ENCODE measurements at places on chromosomes 6 and 20.

- DNase-seq: no peak
- H3K4me1 ChIP-seq: no peaks in the 10 kb centered on the region
- H3K4me3 ChIP-seq: no peak overlapping the region
- no peaks in the 10 kb centered on the region for H3K36me3 ChIP-seq
- no peak overlapping the region for H3K27ac ChIP-seq
These were observed 50.9 kb downstream of the COL12A1 start for GRCh38 chr6:75154973-75155372.

GRCh38 chr6:158040051-158040803, 58.6 kb downstream of the SYNJ2 start:
- H3K27ac ChIP-seq: no peak overlapping the region
- peaks cover 33% of the 10 kb centered on the region for H3K36me3 ChIP-seq
- DNase-seq: no peak
- no peaks in the 10 kb centered on the region for H3K27me3 ChIP-seq

DNA sequence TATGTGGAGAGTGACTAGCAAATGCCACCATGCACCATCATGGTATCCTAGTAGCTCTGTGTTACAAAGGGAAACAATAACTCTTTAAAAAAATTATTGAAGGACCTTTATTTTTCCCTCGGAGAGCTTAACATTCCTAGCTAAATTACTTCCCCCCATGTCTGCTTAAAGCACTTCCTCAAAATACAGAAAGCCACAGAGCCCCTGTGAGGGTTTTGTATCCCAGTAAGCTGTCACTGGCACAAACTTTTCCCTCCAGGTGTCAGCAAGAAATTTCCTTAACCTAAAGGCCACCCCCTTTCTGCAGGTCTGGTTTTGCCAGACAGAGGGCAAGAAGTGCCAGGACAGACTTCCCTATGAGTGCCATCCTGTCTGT, 340.0 kb upstream of the PRDM1 start:
- H3K36me3 ChIP-seq: no peaks in the 10 kb centered on the region
- H3K4me3 ChIP-seq: no peak overlapping the region
- peaks cover 3% of the 10 kb centered on the region for H3K27me3 ChIP-seq
- no peak for DNase-seq

- H3K27me3 ChIP-seq: peaks cover 7% of the 10 kb centered on the region
- peaks cover 64% of the 10 kb centered on the region for H3K4me1 ChIP-seq
- peaks cover 44% of the 10 kb centered on the region for H3K36me3 ChIP-seq
These were observed 575 bp downstream of the WTAP start for GRCh38 chr6:159727717-159728445.

- DNase-seq: no peak
- peaks cover 14% of the 10 kb centered on the region for H3K4me1 ChIP-seq
- H3K27me3 ChIP-seq: no peaks in the 10 kb centered on the region
- H3K27ac ChIP-seq: no peak overlapping the region
- no peak overlapping the region for H3K4me3 ChIP-seq
These were observed 70.0 kb downstream of the FAM120B start for GRCh38 chr6:170376386-170377043.

DNA sequence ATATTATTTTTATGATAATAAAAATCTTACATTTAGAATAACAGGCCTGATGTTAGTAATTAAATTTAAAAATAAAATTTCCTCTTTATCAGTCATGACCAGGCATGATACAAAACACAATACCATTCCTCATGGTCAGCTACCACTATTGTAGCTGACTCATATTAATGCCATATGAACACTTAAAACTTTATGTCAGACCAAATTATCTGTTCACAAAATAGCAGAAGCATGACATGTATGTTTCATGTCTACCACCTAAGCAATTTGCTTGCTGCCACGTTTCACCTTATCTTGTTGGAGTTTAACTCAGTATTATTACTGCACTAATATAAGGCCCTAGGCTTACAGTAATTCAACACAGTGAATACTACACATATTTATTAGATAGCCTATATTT, 65.7 kb downstream of the HTR1B start:
- no peaks in the 10 kb centered on the region for H3K27me3 ChIP-seq
- H3K4me1 ChIP-seq: no peaks in the 10 kb centered on the region
- DNase-seq: no peak

DNA sequence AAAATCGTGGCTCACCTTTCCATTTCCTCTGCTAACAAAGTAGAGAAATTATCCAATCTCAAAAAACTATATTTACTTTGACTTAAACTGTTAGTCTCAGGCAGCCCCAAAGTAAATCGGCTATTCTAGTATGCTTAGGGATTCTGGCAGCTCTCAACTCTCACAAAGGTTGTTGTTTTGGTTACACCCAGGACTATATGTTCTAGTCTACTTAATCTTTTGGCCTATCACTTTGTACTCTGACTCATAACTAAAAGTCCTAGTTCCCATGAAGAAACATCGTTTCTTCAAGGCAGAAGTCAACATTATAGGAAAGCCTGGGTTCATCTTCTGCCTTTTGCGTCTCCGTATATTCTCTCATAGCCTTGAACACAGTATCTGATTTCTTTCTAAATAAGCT, 42.3 kb downstream of the MYLK4 start:
- H3K36me3 ChIP-seq: no peaks in the 10 kb centered on the region
- H3K27ac ChIP-seq: no peak overlapping the region
- H3K4me1 ChIP-seq: no peaks in the 10 kb centered on the region

DNA sequence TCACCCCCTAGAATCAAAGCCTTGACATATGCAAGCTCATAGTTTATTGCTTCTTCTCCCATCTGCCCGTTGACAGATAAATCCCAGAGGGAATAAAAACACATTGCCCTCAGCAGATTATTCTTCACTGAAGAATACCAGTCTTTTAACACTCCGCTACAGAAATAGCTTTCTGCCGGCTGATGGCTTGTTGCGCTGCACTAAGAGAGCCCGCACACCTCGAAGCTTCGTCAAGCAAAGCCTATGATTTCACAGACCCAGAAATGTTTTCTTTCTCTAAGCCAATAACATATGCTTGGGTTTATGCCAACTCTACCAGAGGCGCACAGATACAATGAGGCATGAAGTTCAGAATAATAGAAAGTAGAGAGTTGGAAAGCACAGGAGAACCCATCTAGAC, 208.9 kb upstream of the FOXQ1 start:
- H3K4me1 ChIP-seq: no peaks in the 10 kb centered on the region
- H3K27ac ChIP-seq: no peak overlapping the region
- no peaks in the 10 kb centered on the region for H3K36me3 ChIP-seq
- no peak for DNase-seq
- H3K4me3 ChIP-seq: no peak overlapping the region
- H3K27me3 ChIP-seq: peaks cover 22% of the 10 kb centered on the region

DNA sequence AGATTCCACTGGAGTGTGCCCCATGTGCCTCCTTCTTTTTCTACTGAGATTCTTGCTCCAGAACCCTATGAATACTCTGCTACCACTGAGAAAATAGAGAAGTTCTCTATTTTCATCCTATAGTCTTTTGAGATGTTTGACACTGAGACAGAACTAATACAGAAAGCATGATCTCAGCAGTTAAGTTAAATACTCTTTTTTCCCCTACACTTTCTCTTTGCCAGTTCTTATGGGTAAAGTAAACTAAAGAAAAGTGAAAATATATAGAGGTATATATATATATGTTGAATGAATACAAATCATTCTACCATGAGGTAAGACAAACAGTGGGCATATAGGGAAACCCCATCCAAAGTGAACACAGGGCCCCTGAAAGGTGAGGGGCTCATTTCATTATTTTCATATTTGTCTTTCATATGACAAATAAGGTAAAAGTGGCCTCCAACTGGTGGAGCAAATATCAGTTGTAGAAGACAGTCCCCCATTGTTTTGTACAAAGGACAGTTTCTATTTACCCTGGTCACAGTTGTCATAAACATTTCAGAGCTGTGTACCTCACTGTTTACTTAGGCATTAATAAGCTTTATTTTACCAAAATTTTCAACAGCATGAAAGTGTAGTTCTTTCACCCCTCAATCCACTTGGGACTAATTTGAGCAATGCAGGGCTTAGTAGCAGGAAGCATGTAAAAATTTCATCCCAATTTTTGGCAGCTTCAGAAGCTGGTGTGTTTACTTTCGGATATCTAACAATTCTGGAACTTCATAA, 188.3 kb upstream of the MARCKS start:
- H3K4me3 ChIP-seq: no peak overlapping the region
- no peaks in the 10 kb centered on the region for H3K27me3 ChIP-seq
- H3K36me3 ChIP-seq: no peaks in the 10 kb centered on the region
- no peak for DNase-seq
- no peaks in the 10 kb centered on the region for H3K4me1 ChIP-seq
- H3K27ac ChIP-seq: no peak overlapping the region

DNA sequence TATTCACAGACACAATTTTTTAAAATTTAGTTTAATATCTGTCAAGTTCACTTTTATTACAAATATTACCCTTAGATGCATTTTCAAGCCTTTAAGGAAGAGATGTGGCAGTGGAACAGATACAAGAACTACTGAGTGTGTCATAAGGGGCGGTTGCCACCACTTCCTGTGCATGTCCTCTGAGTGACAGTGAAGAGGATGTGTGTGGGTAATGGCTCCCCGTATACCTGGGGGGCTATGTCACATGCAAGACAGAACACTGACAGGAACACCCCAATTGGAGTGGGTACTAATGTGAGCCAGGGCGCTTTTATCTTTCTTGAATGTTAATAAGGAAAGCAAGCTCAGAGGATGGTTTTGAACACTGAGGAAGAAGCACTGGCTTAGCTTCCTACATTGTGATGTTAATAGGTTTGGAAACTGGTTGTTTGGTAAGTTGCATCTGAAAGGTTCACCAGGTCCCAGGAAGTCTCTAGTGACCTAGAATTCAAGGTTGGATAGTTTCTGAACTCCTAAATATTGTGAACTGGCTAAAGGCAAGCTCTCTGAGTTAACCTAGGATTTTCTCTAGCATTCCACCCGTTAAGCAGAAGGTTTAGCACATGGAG, 83.4 kb upstream of the ASF1A start:
- DNase-seq: peak; percentile 80
- H3K36me3 ChIP-seq: peaks cover 38% of the 10 kb centered on the region
- H3K4me3 ChIP-seq: no peak overlapping the region

DNA sequence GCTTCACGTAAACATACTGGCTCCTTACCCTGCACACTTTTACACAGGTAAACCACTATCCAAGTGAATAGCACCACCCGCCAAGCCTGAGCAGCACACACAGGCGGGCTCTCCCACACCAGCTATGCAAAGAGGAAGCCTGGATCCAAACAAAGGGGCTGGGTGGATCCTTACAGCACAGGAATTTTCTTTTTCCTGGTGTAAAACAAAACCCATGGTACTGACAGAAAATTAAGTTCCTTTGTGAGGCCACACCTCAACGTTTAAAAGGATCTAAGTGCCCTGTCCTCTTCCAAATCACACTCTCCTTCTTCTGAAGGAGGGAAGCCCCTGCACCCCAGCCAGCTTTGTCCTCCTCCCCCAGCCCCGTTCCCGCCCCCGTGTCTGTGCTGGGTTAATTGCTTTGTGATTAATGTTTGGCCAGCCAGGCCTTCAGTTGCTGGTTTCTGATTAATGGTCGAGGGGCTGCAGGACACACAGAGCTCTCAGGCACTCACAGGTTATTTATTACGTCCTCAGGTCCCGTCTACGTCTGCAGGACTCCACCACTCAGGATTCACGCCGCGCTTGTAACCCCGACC, 6.1 kb downstream of the DACT2 start:
- H3K36me3 ChIP-seq: no peaks in the 10 kb centered on the region
- no peaks in the 10 kb centered on the region for H3K4me1 ChIP-seq
- H3K27me3 ChIP-seq: peaks cover 37% of the 10 kb centered on the region
- H3K4me3 ChIP-seq: no peak overlapping the region
- H3K27ac ChIP-seq: no peak overlapping the region

- H3K27ac ChIP-seq: no peak overlapping the region
- H3K4me1 ChIP-seq: no peaks in the 10 kb centered on the region
- H3K27me3 ChIP-seq: no peaks in the 10 kb centered on the region
- H3K4me3 ChIP-seq: no peak overlapping the region
These were observed 47.7 kb upstream of the PLCB4 start for GRCh38 chr20:9021216-9021615.

- peaks cover 2% of the 10 kb centered on the region for H3K4me1 ChIP-seq
- peak; percentile 31 for DNase-seq
- no peaks in the 10 kb centered on the region for H3K36me3 ChIP-seq
- peaks cover 51% of the 10 kb centered on the region for H3K27me3 ChIP-seq
- H3K27ac ChIP-seq: no peak overlapping the region
These were observed 64.9 kb upstream of the BHLHE23 start for GRCh38 chr20:63071541-63072181.

DNA sequence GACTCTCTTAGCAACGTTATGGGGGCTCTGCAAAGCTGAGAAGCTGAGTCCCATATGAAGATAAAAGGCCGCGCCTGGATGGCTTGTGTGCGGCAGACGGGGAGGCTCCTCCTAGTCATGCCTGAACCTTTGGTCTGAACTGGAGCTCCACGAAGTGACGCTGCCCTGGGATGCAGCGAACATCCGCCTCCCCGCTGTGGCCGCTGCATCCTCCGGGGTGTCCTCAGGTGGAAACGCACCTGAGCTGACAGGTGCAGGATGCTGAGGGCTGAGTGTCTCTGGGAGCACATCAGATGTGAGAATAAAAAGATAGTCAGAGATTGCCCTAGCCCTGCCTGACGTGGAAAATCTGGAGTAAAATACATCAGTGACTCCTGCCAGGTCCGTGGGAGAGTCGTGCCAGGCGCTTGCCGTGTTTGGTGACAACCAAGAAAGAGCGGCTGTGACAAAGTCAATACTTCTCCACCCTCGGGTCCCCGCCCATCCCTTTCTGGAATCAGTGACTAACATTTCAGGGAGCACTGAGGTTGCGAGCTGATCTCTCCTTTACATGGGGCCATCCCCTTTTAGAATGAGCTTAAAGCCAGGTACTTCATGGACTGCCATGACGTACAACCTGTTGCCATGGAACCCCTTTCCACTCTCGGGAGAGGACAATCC, 162.8 kb upstream of the AFDN start:
- no peak overlapping the region for H3K4me3 ChIP-seq
- no peak overlapping the region for H3K27ac ChIP-seq
- H3K27me3 ChIP-seq: peaks cover 20% of the 10 kb centered on the region
- H3K4me1 ChIP-seq: no peaks in the 10 kb centered on the region
- no peak for DNase-seq

- DNase-seq: no peak
- no peaks in the 10 kb centered on the region for H3K4me1 ChIP-seq
These were observed 142.0 kb downstream of the RNASET2 start for GRCh38 chr6:166814390-166814789.

GRCh38 chr20:63830841-63831588, at the start of gene ZBTB46:
TSS of gene ZBTB46 (minus strand) at chr20:63831264. CDS start at chr20:63790757, 40,507 bp downstream.
- peaks cover 8% of the 10 kb centered on the region for H3K4me1 ChIP-seq
- no peak within 1 kb of the TSS for H3K27ac ChIP-seq
- H3K4me3 ChIP-seq: peak within 1 kb of the TSS; percentile 74

- H3K27ac ChIP-seq: no peak overlapping the region
- H3K4me3 ChIP-seq: no peak overlapping the region
- DNase-seq: no peak
These were observed 81.6 kb upstream of the OPRM1 start for GRCh38 chr6:153957394-153957793.

- no peaks in the 10 kb centered on the region for H3K27me3 ChIP-seq
- no peaks in the 10 kb centered on the region for H3K36me3 ChIP-seq
- H3K27ac ChIP-seq: no peak overlapping the region
- no peak for DNase-seq
- H3K4me3 ChIP-seq: no peak overlapping the region
These were observed 331.3 kb upstream of the DEFB112 start for GRCh38 chr6:50381099-50381415.

Measured in activated naive CD4-positive, alpha-beta T cell treated with anti-CD3 and anti-CD28 coated beads, Interleukin-2, amount 10 ng/mL, durations not matched to agents 7 days and 5 days (primary cell).